Fibroblast of mammary gland (primary cell): ENCODE measurements at places on chromosomes 7 and 10.

GRCh38 chr10:14695847-14696480 lies 78.7 kb downstream of the FAM107B start:
- DNase-seq: no peak

DNA sequence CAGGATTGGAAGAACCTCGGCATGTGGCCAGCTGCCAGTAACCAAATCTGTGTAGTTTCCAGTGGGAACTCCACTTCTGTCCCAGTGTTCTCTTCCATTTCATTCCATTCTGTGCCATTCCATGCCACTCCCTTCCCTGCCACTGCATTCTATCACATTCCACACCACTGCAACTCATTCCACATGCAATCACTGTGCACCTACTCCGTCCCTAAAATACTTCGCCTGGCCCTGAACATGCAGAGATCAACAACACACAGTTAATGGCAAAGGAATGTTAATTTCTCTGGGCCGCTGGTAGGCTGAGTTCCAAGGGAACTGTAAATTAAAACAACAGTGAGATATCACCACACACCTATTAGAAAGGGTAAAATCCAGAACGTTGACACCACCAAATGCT lies 64.8 kb downstream of the AKR1B1 start:
- no peak for DNase-seq

- DNase-seq: no peak
Observed at GRCh38 chr7:4461531-4461930, 220.6 kb upstream of the FOXK1 start.

- DNase-seq: no peak
Observed at GRCh38 chr7:157548691-157549303, 212.0 kb downstream of the DNAJB6 start.

- DNase-seq: no peak
Observed at GRCh38 chr10:66799474-66799873, 126.4 kb upstream of the LRRTM3 start.

DNA sequence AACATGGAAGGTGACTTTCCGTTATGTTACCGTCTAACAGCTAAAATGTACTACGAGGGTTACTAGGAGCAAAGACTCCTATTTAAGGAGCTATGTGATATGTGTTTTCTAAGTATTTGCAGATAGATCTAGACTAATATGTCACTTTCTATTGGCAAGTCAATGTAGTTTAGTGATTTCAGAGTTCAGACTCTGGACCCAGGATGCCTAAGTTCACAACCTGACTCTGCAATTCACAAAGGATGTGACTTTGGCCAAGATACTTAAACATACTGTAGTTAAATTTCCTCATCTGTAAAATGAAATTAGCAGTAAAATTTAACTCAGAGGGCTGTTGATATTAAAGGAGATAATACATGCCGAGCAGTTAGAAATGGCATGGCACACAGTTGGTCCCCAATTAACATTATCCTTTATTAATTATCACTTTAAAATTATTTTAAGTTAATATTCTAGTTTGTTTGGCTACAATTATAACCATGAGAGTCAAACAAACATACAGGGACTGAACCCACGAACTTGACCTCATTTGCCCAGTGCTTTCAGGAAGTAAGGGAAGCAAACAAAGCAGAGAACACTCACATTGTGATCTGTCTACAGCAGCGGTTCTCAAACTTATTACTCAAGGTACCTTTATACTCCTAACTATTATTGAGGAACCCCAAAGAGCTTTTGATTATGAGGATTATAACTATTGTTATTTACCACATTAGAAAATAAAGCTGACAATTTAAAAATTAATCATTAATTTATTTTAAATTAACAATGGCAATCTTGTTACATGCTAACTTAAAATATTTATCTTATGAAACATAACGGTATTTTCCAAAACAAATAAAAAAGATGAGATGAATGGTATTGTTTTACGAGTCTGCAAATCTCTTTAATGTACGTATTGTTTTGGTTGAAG lies 94.4 kb downstream of the ANK3 start:
- DNase-seq: no peak

GRCh38 chr10:50937230-50937907 lies 51.9 kb upstream of the A1CF start:
- peak; percentile 59 for DNase-seq

DNA sequence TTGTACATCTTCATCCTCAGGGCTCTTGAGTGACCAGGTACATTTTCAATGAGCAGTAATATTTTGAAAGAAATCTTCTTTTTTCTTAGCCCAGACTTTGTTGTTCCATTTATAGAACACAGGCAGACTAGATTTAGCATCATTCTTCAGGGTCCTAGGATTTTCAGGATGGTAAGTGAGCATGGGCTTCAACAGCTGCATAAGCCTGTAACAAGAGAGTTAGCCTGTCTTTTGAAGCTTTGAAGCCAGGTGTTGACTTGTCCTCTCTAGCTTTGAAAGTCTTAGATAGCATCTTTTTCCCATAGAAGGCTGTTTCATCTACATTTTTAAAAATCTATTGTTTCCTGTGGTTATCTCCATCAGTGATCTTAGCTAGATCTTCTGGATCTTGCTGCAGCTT lies 4.5 kb upstream of the NDUFA5 start:
- no peak for DNase-seq

- DNase-seq: no peak
Observed at GRCh38 chr10:132408367-132408781, 11.4 kb downstream of the PWWP2B start.

DNA sequence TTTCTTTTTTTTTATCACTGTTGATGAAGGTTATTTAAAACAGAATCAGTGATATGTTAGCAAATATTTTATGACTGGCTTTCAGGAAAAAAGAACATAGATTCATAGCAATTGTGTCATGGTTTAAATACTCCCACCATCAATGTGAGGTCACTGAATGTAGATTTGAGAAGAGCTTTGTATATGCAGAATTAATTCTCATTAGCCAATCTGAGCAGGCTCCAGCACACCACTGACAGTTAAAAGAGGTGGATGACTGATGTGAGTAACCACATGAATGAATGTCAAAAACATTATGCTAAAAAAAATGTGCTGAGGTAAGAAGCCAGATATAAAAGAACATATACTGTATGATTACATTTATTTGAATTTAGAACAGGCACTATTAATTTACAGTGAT lies 174.8 kb upstream of the KAT6B start:
- DNase-seq: no peak

DNA sequence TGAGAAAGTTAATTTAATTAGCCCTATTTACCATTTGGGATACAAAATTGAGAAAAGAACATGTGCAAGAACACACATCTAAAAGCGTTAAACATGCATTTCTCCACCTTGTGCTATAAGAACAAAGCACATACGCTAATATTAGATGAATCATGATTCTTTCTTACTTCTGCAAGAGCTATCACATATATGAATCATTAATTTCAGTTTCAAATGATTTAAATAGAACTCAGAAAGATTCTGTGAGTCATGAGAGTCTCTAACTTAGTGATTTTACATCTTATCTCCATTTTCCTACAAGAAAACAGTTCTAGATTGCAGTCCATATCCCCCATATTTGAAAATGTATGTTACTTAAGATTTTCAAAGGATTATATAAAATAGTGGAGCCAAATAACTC lies 173.9 kb downstream of the RNLS start:
- peak; percentile 44 for DNase-seq

GRCh38 chr7:9083837-9084236 lies 650.4 kb downstream of the NXPH1 start:
- no peak for DNase-seq

DNA sequence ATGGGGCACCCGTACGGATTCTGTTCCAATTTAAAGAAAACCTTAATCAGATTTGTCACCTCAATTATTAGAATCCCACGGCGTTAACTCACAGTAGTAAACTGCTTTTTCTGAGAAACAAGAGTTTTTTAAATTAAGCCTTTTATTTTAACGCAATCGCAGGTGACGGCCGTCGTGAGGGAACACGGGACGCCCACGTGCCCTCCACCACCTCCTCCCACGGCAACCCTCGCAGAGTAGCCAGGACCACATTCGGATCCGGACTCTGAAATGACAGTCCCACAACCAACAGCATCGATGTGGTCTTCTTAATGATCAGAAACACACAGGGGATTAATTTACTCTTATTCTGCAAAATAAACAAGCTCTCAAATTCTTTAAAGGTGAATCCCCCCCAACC lies 22.0 kb upstream of the GPR146 start:
- no peak for DNase-seq

GRCh38 chr10:111835574-111835973 lies 348.0 kb downstream of the GPAM start:
- DNase-seq: peak; percentile 95

DNA sequence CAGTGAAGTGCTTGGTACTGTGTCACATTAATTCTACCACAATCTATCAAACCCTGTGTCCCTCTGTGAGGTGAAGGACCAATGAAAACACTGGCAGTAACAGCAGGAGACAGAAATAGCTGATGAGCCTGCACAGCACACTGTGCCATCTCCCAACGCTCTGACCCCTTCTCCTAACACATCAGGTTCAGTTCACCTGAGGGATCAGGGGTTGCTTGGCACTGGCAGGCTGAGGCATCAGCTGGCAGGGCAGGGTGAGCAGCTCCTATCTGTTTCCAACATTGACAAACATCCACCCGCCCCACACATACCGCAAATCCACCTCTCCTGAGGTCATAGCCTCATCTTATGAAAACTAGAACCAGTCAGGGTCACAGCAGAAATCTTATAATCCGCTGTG lies 120.9 kb downstream of the ICA1 start:
- no peak for DNase-seq

- DNase-seq: no peak
Observed at GRCh38 chr10:99084161-99084560, 151.5 kb downstream of the HPSE2 start.

GRCh38 chr7:134593530-134594392 lies 44.9 kb downstream of the AKR1B15 start:
- peak; percentile 87 for DNase-seq

DNA sequence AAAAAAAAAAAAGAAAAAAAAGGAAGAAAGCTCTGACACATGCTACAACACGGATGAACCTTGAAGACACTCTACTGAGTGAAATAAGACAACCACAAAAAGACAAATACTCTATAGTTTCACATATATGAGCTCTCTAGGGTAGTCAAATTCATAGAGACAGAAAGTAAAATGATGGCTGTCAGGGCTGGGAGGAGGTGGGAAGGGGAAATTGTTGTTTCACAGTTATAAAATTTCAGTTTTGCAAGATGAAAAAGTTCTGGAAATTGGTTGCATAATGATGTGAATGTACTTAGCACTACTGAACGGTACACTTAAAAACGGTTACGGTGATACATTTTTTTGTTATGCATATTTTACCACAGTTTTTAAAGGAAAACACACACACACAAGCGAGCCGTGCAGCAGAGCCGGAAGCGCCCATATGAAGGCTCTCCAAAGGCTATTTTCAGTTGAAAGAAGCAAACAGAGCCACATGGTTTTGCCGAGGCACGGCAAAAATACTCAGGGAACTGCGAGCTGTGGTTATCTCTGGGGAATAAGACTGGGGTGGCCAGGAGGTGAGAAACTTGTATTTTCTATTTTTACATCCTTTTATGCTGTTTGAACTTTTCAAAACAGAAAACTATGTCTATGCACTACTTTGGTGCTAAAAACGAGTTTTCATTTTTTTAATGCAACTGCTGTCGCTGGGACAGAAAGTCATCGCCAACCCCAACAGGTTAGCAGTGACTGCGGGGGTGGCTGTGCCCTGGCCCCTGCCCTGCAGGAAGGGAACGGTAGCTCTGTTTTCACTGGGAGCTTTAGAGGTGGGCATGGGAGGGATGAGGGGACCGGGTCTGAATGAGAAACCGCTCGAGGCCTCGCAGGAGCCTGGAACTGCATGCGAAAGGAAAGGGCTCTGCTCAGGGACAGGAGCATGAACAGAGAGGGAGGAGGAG lies 132.9 kb downstream of the OAT start:
- DNase-seq: no peak

DNA sequence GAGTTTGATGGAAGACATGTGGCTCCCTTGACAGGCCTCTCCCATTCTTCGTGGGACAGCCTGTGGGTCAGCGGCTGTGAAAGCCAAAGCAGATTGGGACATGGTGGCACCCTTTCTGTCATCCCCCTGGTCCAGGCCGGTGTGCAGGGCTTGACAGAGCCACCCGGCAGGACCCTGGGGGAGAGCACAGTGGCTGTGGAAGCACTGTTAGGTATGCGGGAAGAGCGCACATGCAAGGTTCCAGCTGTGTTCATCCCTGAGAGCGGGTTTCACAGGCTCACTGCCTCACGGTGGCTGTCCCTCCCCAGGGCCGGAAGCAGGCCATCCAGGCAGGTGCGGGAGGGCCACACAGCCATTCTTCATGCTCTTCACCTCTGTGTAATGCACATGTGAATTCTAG lies 29.8 kb downstream of the SHH start:
- no peak for DNase-seq

DNA sequence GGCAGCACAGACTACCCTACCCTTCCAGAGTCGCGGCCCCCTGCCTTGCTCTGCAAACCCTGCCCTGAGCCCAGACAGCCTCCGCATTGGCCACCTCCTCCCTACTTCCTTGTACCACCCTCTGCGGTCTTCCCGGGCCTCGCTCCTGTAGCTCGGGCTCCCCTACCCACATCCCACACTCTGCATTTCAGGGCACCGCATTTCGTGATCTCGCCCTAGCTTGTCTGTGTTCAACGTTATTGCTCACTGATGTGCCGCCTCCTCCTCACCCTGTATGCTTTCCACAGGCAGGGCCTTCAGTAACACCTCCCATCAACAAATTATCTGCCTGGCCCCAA lies 6.6 kb downstream of the PDIA4 start:
- no peak for DNase-seq

GRCh38 chr7:25756601-25757000 lies 395.4 kb upstream of the NFE2L3 start:
- DNase-seq: no peak

DNA sequence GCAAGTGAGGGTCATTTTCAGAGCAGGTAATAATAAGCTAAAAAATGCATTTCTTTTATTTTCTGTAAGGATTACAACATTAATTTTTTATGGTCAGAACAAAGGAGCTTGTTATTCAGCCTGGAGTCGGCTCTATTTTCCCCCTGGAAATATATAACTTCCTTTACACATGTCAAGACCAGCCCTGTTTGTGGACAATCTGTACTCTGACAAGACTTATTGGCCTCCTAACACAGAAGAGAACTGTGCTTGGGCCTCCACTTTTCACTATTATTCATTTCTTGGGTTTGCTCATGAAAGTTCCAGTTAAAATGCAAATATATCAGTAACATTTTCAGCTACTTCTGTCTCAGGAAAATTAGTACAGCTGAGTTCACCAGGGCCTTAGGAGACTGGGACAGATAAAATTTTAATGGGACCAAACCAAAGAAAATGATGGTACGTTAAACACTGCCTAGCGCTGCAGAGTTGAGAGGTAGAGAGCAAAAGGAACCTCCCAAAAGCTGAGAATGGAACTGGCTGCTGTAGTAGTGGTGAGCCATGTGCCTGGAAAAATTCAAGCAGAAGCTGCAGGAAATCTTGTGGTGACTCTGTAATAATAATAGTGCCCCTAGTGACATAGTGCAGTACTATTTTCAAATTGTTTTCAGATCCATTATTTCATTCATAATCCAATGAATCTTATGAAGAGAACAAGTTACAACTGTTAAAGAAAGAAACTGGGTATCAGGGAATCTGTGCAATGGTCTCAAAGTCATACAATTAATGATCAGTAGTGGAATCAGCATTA lies 227.2 kb upstream of the KIAA1217 start:
- DNase-seq: no peak

GRCh38 chr7:103079836-103080235 lies 4.9 kb downstream of the ARMC10 start:
- DNase-seq: no peak
